ENCODE measurements at places on chromosomes 1 and 21. TPM values are rescaled to one million over a fixed set of nuclear protein-coding genes. Genes with fewer than 3 reads are reported as not detected.

The KAZN gene
- total RNA-seq = 23.6 TPM

The S100A7A gene
- not detected for total RNA-seq

The PCBP3 gene
- total RNA-seq = 1.2 TPM

GRCh38 chr1:216416488-216416887 lies 6.8 kb downstream of the USH2A start:
- DNase-seq = no peak

- DNase-seq = no peak
Observed at GRCh38 chr1:239232921-239233320, 153.4 kb upstream of the CHRM3 start.

DNA sequence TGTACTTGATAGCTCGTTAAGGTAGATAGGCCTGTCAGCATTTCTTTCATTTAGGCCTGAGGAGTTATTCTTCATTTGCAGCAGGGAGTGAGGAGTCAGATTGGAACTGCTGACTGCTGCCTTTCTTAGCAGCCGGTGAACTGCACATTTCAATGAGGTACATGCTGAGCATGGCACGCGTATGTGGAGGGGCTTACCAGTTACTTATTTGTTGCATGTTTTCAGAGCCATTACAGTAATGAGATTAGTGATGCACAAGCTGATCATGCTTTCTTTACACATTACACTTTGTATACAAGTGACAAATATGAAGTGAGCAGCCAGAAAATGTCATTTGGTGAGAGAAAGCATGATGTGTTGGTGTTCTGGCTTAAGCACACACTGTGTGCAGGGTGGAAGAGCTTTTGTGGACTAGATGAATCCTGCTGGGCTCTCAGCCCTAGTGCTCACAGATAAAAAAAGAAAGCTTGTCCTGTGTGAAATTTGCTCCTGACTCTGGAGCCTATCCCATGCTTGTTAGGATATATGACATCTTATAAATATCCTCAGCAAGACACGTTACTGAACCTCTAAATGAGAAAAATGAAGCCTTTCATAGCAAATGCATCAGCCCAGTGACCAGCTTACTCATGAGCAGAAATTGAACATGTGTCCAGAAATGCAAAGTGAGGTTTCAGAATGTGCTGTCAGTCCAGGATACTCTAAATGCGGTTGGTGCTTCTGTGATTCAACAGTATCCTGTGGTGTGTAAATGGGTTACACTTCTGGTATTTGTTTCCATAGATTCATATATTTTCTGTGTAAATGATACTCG lies 574.7 kb upstream of the ADGRL2 start:
- no peak for DNase-seq

The SPATA21 gene
- not detected for total RNA-seq

- peak; percentile 89 for DNase-seq
Observed at GRCh38 chr1:15543589-15544568, 17.2 kb downstream of the DNAJC16 start.

The SAMSN1 gene
- not detected for total RNA-seq

DNA sequence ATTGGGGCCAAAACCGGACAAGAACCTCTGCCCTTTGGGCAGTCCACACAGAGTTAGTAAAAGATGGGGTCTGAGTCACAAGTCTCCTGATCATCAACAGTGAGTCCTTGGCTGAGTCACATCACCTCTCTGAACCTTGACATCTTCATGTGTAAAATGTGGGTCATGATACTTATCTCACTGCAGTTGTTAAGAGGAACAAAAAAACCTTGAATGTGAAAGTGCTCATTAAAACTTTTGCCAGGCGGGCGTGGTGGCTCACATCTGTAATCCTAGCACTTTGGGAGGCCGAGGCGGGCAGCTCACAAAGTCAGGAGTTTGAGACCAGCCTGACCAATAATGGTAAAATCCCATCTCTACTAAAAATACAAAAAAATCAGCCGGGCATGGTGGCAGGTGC lies 15.7 kb downstream of the S100A16 start:
- DNase-seq = no peak

DNA sequence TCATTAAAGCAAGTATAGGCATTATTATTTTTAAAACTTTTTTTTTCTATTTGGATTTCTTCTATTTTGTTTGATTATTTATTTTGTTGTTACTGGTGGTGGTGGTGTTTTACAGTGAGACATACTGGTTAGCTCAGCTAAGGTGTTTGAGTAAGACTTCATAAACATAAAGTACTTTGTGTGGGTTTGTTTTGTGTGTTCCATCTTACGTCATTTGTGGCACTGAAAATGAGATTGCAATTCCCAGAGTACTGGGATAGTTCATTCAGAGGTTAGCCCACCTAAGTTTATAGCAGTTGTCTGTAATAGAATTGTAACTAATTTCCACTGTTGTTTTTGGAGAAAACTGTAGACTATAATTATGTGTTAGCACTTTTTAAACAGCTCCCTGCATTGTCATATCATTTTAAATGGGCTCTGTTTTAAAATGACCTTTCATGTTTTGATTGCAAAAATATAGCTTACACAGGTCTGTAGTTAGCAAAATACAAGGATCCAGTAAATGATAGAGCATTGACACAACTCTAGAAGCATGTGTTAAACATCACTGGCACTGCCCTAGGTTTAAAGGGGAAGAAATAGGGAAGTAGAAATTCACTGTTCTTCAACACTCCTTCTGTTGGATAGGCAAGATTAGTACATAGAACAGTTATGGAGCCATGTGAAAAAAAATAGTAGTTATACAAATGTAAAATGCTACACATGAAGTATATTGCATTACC lies 171.7 kb downstream of the NFIA start:
- no peak for DNase-seq

GRCh38 chr1:156746406-156746727 lies 5.1 kb downstream of the HDGF start:
- DNase-seq = no peak

DNA sequence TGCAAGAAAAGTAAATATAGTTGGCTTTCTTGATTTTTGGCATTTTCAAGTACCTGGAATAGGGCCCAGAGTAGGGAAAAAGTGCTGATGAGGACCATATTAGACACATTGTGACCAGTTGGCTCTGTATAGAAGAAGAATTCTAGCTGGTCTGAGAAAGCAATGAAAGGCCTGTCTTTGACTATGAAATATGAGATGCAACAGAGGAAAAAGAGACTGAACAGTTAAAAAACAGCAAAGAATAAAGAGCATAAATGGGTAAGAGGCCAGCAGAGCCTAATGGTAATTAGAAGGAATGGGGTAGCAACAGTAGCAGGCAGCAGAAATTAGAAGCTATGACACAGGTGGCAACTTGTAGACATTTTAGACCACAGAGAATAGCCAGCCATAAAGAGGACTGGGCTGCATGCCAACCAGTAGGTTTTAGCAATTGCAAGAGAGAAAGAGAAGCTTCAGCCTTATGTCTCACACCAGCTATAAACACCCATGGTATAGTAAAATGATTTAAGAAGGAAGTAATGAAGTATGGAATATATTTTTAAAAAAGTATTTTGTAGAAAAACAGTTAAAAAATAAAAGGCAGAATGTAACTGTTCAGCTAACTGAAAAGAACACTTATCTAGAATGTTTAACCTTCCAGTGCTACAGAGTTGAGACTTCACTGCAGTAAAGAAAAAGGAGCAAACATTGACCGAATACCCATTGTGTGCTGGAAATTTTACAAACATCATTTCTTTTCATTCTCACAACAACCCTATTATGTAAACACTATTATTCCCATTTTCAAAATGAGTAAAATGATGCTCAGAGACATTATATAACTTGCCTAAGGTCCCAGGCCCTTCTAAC lies 114.1 kb downstream of the LHX4 start:
- DNase-seq = peak; percentile 42

DNA sequence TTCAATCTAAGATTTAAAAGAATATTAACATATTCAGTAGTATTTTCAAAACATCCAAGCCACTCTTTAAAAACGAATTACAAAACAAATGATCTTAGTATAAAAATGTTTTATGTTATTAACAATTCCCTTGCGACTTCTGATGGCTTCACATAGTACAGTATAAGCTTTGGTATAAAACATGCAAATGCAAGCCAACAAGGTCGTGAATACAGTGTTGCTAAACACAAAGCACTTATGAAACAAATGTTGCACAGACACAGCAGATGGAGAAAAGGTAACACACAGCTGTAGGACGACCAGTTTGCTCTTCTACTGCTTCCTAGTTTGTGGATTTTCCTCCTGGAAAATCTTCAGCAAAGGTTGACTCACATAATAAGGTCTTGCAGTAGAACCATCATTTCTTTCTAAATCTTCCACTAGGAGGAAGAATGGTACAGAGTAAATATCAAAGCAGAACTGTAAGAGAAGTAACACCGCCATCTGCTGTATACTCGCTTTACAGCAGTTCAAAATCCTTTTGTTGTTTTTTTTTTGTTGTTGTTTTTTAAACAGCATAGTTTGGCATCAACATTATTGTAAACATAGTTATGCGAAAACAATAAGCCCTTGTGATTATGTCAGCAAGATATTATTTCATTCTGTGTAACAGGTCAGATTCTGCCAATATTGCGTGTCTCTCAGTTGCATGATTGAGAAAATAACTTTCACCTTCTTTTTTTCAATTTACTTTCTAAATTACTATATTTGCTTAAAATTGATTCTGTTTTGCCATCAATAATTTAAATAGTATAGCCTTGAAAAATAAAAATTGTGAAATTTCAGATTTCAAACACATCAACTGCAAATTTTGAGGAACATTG lies 69.5 kb downstream of the LHX8 start:
- peak; percentile 59 for DNase-seq

The TCHH gene
- total RNA-seq = 0.09 TPM

- DNase-seq = no peak
Observed at GRCh38 chr21:41213021-41213420, 45.1 kb downstream of the BACE2 start.

The CALML6 gene
- 0.36 TPM for total RNA-seq

DNA sequence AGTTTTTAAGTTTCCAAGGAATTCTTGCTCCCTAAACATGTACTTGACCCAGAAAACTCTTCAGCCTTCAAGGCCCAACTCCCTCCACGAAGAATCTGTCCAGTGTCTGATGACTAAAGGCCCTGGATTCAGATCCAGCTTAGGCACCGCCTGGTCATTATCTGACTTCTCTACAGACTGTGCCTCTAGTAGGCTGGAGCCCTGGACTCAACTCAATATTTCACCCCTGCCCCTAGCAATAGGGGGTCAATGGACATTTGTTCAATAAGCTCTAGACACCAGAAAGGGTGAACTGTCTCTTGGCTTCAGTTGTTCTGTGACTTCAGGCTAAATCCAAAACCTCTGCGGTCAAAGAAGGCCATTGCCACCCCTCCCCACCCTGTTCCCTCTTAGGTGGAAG lies 34.5 kb downstream of the NUAK2 start:
- DNase-seq = no peak

The C1orf87 gene
- not detected for total RNA-seq

The SELP gene
- total RNA-seq = not detected

The CENPF gene
- 7.5 TPM for total RNA-seq

DNA sequence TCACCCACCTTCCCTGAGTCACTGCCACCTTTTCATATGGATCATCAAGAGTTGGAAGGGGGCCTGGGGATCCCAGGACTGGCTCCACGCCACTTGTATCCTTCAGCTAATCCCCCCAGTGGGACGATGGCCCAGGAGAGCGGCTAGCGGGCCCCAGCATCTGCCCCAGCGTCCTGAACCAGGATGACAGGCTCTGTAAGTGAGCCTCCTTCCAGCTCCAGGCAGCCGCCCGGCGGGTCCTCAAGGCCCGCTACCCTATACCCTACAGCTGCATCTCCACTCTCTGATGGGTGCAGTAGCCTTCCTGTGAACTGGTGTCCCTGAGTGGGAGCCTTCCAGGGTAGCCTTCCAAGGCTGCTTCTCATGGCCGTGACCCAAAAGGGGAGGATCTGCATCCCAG lies 183.1 kb downstream of the ATG4C start:
- DNase-seq = no peak

DNA sequence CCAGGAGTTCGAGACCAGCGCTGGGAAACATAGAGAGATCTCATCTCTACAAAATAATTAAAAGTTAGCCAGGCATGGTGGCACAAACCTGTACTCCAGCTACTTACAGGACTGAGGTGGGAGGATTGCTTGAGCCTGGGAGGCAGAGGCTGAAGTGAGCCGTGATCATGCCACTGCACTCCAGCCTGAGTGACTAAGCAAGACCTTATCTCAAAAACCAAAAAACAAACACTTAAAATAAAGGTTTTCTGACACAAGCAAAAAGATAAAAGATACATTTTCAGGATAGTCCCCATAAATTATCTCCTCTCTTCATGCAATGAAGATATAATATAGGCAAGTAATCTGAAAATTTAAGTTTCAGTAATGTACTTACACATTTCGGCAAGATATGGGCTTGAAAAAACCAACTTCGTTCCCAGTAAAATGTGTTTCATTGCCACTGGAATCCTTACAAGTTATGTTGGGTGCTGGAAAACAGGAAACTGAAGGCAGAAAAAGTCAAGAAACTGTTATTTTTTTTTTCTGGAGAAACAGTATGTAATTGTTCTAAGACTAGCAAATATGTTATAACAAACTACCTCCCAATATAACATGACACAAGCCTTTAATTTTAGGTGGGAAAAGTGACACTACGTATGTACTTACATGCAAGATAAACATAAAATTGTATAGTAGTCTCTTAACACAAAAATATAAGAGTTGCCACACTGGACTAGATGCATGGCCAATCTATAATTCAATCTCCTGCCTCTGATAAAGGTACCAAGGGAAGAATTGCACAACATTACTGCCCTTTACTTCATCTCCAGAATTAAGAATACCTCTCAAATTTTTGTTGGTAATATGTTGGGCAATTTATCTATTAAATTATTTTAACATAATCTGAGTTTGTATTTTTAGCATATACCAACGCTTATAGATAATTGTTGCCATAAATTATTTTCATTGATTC lies 15.7 kb downstream of the TM2D1 start:
- peak; percentile 49 for DNase-seq

The ATP1A4 gene
- not detected for total RNA-seq

The S100B gene
- 1.2 TPM for total RNA-seq

DNA sequence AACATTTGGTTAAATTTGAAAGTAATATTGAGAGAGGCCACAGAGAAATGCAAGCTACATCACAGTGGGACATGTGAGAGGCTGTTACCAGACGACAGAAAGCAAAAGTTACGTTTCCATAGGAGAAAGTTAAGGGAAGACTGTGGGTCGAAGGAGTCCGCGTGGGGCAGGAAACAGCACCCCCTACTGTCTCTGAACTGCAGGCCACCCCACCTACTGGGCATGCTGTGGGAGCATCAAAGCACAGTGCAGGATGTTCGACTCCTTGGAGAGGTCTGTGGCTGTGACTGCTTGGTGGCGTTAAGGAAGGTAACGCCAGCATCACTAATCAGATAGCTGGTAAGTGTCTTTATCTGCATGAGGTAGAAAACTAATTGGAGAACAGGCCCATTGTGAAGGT lies 123.9 kb downstream of the PTBP2 start:
- no peak for DNase-seq

The NMNAT2 gene
- 0.49 TPM for total RNA-seq

GRCh38 chr1:116571215-116571919 lies 541 bp upstream of the CD58 start:
- DNase-seq = no peak

The GJA8 gene
- not detected for total RNA-seq

DNA sequence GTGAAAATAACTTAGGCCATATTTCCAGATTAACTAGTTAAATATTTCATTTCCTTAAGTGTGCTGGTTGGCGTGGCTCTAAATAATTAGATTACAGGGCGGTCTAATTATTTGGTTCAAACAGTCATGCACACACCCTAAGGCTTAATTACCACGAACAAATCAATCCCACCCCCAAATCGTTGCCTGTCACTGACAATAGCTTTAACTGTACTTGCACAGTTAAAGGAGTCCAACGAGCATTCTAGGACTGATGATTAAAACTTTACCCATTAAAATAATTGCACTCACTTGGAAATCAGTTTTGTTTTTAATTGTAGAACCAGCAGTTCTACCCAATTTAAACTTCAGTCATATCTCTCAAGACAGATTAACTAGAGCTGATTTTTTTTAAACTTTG lies 1.5 kb upstream of the POU2F1 start:
- DNase-seq = no peak

The PDE4B gene
- total RNA-seq = 2.3 TPM

The NKAIN1 gene
- total RNA-seq = 0.36 TPM
